Stimulated activated CD8-positive, alpha-beta memory T cell treated with anti-CD3 and anti-CD28 coated beads, Interleukin-7, amount 100 ng/mL, for 48 hours (primary cell): ENCODE measurements at places on chromosomes 12 and 14.
A peak's percentile ranks its signal among the peaks of the same experiment; 100 is the strongest.

GRCh38 chr12:53725824-53726223 is 1.4 kb downstream of the CALCOCO1 start:
- no peak for DNase-seq

DNA sequence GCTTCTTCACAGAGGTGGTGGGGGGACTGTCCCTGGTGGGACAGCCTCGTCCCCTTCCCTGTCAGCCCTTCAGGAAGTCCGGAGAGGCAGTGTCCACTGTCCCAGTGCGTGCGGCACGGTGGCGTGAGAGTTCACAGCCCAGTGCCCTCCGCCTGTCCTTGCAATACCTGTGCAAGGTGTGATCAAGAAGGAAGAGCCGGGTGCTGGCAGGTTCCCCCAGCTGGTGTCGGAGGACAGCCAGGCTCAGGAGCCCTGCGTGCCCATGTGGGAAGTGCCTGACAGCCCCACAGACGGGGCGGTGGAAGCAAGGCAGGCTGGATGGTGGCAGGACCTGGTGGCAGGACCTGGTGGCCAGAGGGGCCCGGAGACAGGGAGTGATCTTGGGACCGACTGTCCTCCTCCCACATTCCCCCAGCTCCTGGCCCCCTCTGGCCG is 16.4 kb downstream of the NOC4L start:
- no peak for DNase-seq

DNA sequence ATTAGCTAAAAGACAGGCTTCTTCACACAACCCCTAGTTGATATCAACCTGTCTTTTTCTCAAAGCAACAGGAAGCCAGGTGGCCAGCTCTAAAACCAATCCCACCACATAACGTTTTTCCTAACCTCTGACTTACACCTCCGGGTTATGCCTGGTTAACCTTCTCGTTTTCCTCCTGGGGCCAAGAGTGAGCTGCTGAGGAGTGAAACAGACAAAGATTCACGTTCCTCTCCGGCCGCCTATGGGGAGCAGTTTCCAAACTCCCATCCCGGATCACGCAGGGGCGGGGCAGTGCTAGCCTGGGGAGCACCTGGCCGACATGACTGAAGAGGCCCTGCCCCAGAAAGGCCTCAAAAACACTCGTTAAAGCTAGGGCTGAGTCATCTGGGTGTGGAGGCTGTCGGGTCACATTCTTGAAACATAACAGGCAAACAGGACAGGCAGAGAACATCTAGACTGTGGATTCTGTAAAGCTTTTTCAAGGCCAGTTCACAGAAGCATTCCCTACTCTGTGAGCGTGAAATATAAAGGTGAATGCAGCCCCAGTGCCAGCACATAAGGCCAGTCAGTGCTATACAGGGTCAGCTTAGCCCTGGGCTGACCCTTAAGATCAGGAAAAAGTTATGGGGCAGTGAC is 25.9 kb upstream of the LGALS3 start:
- peak; percentile 33 for DNase-seq

DNA sequence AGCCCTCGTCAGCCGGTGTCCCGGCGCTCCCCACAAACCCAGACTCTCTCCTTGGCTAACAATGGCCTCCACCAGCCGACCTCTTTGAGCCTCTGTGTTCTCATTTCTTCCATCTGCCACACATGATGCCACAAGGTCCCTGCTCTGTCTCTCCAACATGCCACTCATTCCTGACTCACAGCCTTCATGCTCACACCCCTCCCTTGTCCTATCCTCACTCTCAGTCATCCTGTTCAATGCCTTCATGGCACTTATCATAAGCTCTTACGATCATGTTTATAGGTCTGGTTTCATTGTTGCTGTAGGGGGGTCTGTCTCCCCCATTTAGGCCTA is 9.6 kb upstream of the SERPINA11 start:
- no peak for DNase-seq

DNA sequence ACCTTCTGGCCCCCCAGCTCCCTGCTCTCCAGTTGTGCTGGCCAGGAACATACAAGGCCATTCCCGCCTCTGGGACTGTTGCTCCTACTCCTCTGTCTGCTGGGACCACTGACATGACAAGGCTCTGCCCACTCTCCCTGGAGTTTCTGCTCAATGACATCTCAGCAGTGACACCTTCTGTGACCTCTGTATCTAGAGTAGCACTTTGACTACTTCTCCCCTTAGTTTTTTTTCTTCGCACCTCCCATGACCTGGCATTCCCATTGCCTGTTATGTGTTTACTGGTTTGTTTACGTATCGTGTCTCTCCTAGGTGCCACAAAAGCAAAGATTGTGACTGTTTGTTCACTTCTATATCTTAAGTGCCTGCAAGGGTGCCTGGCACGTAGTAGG is 40.1 kb upstream of the TMEM263 start:
- DNase-seq, result no peak

GRCh38 chr12:45973526-45973925 is 16.8 kb downstream of the SCAF11 start:
- DNase-seq, result no peak

DNA sequence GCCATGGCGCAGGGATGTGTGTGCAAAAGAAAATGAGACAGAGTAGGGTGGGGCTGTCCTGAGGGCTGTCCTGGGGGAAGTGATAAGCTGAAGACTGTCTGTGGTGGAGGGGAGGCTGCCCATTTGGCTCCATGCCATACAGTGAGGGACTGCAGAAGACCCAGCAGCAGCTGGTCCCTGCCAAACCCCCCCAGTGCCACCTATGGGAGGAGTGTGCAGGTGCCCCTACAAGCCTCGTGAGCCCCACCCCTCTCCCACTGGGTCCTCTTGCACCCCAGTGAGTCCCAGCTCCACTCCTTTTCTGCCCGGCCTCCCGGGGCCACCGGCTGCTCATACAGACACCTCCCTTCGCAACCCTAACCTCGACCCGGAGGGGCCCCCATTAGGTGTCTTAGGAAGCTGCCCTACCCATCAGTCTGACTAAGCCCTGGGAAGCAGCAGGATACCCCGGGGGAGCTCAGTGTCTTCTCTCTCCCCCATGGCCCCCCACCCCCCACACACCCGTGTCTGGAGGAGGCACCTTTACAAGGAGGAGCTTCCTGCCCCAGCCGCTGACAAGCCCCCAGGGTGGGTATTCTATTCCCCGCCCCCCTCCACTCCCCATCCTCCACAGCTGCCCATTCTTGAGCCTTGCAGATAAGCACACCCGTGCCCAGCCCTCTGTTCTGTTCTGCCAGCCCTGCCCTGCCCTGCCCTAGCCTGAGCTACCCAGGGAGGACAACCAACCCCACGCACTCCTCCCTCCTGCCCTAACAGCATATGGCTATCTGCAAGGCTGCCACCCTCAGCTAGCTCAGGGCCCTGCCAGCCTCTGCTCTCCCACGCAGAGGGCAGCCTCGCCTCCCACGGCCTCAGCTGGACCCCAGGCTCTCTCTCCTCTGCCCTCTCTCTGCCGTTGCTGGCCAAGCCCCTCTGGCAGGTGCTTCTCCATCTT is 41.9 kb downstream of the SLC6A12 start:
- no peak for DNase-seq

- DNase-seq, result no peak
Observed at GRCh38 chr12:12714276-12715021, 2.7 kb upstream of the CDKN1B start.

GRCh38 chr12:132243596-132244310 is 85.6 kb downstream of the GALNT9 start:
- DNase-seq, result no peak

DNA sequence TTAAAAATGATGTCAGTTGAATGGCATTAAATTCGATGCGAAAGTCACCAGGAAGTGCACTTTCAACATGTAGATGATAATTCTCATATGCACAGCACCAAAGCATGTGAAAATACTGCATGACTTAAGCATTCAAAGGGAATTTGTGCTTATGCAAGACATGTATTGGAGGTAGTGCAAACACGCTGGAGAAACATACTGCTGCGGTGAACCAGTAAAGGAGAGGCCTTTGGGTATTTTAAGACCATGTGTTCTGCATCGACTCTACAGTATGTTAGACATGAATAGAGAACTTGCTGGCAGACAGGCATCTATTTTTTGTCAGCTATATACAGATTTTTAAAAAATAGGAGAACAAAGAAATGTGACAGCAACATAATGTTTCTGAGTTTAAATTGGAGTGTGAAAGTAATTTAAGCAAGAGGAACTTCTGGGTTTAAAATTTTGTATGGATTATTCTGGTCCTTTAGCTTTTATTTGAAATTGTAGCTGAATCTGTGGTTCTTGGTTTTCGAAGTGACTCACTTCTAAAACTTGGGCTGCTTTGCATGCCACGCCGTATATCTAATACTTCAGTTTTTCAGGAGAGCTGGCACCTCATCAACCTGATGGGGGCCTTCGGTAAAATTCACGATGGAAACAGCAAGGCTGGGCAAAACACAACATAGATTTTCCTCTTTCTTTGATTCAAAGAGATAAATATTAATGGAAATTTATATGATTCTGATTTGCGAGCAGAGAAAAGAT is 408.7 kb downstream of the APAF1 start:
- no peak for DNase-seq

DNA sequence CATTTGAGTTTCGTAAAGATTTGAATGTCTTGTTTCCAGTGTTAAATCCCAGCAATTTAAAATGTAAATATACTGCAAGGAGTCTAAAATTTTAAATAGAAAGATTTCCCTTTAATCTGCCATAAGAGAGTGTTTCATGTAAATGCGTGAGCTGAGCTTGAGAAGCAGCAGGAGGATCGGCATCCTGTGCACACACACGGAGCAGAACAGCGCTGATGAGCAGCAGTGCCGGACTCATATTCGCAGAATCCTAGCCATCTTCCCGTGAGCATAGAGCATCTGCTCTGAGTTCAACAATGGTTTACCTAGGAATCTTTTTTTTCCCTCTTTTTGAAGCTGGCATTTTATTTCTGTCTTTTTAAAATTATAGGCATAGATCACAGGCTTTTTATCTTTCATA is 29.8 kb upstream of the AMN start:
- DNase-seq, result no peak

DNA sequence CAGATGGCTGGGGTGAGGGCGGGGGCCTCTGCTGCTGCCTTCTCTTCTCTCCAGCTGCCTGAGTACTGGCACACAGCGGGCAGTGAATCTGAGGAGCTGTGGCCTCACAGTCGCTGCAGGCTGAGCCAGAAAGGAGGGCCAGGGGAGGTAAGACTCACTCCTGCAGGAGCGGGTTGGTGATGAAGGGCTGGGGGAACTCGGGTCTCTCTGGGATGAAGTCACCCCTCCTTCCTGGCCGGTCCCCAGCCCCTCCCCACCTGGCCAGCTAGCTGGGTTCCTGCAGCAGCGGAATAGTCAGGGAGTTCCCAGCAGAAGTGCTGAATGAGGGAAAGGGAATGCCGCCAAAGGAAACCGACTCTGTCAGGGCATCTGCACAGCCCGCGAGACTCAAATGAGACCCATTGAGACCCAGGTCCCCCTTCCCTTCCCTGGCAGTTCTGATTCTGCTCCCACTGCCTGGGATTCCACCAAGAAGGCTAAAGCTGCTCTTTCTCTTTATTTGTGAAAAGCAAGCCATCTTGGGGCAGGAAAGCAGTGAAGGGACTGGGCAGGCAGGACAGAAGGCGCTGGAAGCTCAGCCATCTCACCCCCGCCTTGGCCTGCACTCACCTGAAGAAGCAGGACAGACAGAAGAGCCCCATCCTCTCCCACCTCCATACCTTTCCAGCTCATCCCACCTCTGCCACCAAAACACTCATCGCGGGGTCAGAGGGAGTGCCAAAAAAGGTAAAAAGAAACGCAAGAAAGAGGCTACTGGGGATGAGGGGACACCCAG is 5.3 kb downstream of the NGB start:
- no peak for DNase-seq

GRCh38 chr12:120237360-120238171 is 28.0 kb downstream of the PXN start:
- DNase-seq, result no peak

DNA sequence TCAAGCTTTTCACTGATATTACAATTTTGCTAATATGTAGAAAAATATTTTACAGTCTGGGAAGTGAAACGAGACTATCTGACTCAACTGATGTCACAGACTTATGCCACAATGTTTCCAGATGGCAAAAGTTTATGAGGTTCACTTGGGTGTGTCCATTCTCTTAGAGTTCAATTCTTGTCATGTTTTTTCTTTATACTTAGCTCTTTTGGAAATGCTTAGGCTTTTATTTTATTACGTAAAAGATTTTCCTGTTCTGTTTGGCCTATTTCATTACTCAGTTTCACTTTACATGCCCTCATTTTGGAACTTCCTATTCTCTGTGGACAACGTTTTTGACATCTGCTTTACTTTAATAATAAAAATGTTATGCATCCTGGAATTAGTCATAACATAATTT is 2.1 kb upstream of the PDZRN4 start:
- no peak for DNase-seq

- no peak for DNase-seq
Observed at GRCh38 chr14:92850492-92850891, 56.4 kb downstream of the GOLGA5 start.

- DNase-seq, result peak; percentile 42
Observed at GRCh38 chr14:76767681-76768656, 6.7 kb downstream of the VASH1 start.

DNA sequence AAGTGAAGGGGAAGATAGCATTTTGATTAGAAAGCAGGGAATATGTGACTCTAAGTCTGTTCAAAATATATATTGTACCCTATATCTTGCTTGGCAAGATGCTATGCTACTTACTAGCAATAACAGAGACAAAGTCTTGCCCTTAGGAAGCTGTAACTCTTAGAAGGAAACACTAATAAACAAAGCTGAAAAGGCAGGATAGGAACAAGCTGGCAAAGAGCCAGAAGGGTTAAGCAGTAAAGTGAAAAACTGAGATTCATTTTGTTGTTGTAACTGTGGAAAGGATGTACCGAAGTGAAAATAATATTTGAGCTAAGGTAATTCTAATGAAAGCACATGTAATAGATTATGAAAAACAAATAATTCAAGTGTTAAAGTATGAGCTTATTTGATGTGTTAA is 527.1 kb upstream of the FLRT2 start:
- DNase-seq, result no peak

- no peak for DNase-seq
Observed at GRCh38 chr14:102516531-102517391, 7.2 kb upstream of the ANKRD9 start.

DNA sequence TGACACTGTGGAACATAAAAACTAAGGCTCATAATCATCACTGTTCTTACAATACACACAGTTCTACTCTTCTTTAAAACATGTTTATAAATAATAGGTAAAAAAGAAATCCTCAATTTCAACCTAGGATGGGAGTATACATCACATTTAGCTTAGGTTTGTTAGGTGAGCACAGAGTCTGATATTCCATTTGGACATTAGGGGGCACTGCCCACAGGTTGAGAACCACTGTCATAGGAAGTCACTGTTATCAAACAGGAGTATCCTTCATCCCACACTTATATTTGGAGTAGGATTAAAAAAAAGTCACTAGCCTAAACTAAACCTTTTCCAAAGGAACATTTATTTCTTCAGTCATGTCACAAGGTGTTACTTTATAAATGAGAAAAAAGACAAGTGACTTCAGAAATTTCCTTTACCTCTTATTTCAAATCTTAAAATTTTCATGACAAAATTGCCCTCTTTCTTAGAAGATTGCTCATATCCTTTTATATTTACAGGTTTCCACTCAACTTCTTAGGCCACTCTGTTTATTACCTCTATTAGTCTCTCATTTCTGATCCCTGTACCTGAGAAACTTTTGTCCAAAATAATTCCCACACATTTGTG is 240.6 kb downstream of the CPNE8 start:
- DNase-seq, result no peak

- no peak for DNase-seq
Observed at GRCh38 chr12:52686756-52687487, 6.7 kb upstream of the KRT1 start.

GRCh38 chr12:49369411-49370145 is 2.3 kb downstream of the SPATS2 start:
- no peak for DNase-seq
